Activated CD4-positive, alpha-beta T cell treated with anti-CD3 and anti-CD28 coated beads, Interleukin-2, Interleukin-4, amounts not matched to agents 100 ng/mL and 50 ng/mL, durations not matched to agents 16 hours and 8 hours (primary cell): ENCODE measurements at places on chromosomes 1 and 21.

GRCh38 chr1:189405419-189405818 is 1072.2 kb downstream of the BRINP3 start:
- DNase-seq, result no peak

- DNase-seq, result no peak
Observed at GRCh38 chr1:208071435-208072031, 160.6 kb upstream of the CD34 start.

- DNase-seq, result no peak
Observed at GRCh38 chr1:56315293-56315942, 263.9 kb downstream of the PLPP3 start.

DNA sequence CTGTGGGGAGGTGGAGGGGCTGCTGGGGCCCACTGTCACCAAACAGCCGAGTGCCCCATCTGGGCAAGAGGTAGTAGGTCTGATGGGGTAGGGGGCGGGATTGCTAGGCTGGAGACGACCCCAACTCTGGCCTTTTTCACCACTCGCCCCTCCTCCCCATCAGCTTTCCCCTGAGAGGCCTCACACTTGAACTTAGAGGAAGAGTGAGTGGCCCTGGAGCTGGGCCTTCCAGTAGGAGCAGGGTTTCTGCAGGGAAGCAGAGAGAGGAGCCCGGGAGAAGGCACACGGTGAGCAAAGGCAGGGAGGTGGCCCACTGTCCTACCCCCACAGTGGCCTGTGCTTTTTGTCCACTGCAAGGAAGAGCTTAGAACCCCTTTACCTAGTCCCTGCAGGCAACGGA is 111.9 kb upstream of the WNT4 start:
- no peak for DNase-seq

GRCh38 chr1:101290119-101290921 is 53.5 kb downstream of the S1PR1 start:
- no peak for DNase-seq

GRCh38 chr1:89198081-89198480 is 661 bp downstream of the GBP4 start:
- no peak for DNase-seq

- peak; percentile 30 for DNase-seq
Observed at GRCh38 chr1:39003281-39003680, 12.2 kb downstream of the AKIRIN1 start.

DNA sequence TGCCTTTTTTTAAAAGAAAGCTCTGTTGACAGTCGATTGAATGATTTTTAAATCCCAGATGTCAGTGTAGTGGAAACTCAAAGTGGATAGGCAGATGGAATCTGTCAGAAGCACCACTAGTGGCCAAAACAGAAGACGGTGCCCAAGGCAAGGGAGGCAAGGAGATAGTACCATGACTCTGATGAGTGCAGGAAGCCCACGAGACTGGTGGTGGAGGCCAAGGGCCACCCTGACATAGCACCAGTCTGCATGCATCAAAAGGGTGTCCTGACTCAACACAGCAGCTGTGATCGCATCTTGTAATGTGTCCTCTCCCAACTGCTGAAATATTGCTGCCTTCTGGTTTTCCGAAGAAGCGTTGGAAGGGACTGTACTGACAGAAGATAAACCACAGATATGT is 124.1 kb upstream of the PAPPA2 start:
- DNase-seq, result no peak

- DNase-seq, result no peak
Observed at GRCh38 chr1:1099506-1100183, 16.2 kb downstream of the C1orf159 start.

DNA sequence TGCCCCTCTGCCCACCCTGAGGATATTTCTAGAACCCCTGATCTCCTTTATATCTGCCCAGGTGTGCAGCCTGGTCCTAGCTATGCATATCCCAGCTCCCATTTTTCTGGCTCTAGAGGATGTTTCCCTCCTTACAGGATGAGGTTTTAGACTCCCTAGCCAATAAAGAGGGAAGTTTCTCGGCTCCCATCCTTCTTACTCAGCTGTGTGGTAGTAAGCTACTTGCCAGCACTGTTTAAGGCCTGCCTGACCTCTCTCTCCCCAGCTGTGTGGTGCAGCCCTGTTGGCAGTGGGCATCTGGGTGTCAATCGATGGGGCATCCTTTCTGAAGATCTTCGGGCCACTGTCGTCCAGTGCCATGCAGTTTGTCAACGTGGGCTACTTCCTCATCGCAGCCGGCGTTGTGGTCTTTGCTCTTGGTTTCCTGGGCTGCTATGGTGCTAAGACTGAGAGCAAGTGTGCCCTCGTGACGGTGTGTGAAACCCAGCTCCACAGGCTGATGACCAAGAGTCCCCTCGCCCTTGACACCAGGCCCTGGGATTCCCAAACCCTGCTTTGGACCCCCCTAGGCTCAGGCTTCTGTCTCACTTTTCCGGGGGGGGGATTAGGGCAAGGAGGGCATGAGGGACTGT is 7.8 kb upstream of the P3R3URF start:
- no peak for DNase-seq

GRCh38 chr1:61561666-61562065 is 163.3 kb downstream of the TM2D1 start:
- no peak for DNase-seq

- no peak for DNase-seq
Observed at GRCh38 chr1:20367116-20367585, 76.5 kb downstream of the VWA5B1 start.

DNA sequence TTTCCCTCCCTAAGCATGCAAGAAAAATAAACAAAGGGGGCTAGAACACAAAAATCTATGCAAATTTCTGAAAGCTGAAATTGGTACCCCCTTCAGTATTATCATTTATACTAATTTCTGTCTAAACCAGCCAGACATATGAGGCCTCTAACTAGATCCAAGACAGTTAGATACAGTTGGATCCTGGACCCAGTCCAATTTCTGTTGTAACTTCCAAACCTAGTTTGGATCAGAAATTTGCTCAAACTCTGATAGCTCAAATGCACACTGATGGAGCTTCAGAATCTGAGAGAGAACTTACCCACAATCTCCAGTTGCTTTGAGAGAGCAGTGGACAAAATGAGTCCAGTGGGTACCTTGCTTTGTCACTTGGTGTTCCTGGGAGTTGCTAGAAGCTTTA is 11.9 kb downstream of the CEP350 start:
- DNase-seq, result no peak

DNA sequence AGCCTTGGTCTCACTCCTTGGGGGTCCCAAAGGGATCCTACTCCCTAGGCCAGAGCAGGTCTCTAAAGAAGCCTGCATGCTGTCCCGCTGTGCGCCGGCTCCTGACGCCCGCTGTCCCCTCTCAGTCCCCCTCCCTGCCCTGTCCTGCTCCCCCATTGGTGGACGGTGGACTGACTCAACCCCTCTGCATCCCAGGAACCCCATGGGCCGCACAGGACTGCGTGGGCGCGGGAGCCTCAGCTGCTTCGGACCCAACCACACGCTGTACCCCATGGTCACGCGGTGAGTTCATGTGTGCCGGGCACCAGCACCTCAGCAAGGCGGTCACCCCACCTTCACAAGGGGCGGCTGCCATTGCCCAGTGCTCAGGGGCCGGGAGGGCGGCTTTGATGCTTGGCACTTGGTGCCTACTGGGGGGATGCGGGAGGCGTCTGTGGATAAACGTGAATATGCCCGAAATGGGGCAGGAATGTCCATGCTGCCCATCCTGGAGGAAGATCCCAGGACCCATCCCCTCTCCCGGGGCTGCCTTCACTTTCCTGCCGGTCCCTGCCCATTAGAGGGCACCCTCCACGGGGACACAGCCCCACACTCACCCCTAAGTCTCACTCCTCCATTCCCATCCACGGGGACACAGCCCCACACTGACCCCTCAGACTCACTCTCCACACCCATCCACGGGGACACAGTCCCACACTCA is 20.2 kb upstream of the LRRC3 start:
- no peak for DNase-seq

DNA sequence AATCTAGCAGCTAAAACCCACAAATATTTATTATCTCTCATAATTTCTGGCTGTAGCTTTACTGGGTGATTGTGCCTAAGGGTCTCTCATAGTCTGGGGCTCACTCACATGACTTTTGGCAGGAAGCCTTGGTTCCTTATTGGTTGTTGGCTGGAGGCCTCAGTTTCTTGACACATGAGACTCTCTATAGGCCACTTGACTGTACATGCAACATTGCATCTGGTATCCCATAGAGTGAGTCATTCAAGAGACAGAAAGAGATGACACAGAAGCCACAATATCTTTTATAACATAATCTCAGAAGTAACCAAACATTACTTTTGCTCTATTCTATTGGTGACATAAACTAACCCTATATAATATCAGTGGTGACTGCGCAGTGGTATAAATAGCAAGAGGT is 128.5 kb upstream of the HNRNPU start:
- no peak for DNase-seq

DNA sequence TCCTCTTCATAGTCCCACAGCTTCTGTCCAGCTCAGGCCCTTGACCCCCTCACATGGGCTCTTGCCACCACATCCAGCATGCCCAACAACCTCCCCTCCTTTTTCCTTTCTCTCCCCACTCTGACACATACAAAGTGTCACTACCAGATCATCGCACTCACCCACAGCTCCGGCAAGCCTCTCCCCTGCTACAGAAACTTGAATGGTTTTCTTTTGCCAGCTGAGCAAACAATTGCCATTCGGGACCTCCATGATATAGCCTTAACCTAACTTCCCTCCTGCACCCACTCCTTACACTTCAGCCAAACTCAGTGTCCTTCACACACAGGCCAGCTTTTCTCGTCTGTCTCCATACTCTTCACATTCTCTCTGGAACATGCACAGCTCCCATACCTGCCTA is 43.3 kb downstream of the MAB21L3 start:
- DNase-seq, result no peak

GRCh38 chr1:17423781-17424245 is 15.7 kb downstream of the RCC2 start:
- no peak for DNase-seq

GRCh38 chr21:15128267-15128666 is 63.5 kb upstream of the NRIP1 start:
- DNase-seq, result no peak

GRCh38 chr1:108601708-108602410 is 42.0 kb downstream of the EEIG2 start:
- no peak for DNase-seq

- no peak for DNase-seq
Observed at GRCh38 chr1:233215135-233215760, 80.3 kb downstream of the PCNX2 start.

DNA sequence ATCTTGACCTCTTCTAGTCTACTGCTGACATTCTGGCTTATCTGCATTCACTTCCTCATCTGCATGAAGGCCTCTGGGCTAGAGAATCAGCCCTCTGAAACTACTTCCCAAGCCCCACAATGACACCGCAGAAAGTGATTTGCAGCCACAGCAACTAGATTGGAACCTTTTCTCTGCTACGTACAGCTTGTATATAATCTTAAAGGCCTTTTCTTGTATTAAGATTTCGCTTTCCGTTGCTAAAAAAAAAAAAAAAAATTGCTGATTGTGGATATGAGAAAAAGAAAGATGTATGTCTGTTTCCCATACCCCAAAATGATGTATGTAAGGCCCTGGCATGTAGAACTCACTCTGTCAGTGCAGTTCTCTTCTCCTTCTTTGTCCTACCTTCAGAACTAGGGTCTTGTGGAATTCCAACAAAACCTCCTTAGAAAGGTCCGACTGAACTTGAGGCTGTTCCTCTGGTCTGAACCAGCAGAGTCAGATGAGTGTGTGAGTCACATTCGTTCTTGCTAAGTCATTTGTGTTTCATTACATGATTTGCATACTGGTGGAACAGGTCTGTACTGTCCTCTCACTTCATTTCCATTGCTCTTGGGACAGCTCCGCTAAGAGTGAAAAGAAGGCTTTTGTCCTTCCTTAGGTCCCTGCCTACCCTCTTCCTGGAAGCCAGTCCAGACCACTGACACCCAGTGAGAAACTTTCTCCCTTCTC is 62.7 kb downstream of the PLPP3 start:
- no peak for DNase-seq

GRCh38 chr1:206734499-206735142 is 36.0 kb upstream of the IL19 start:
- peak; percentile 64 for DNase-seq

GRCh38 chr1:170686291-170686690 is 22.4 kb downstream of the PRRX1 start:
- no peak for DNase-seq

- peak; percentile 93 for DNase-seq
Observed at GRCh38 chr1:84969489-84970250, 27.2 kb downstream of the MCOLN2 start.
